ENCODE measurements at places on chromosomes 12 and 14. TPM values are rescaled to one million over a fixed set of nuclear protein-coding genes. Genes with fewer than 3 reads are reported as not detected.
A peak's percentile ranks its signal among the peaks of the same experiment; 100 is the strongest.

The RHNO1 gene
- total RNA-seq: 29.1 TPM

The ISM2 gene
- total RNA-seq: 8.1 TPM

The KRT74 gene
- not detected for total RNA-seq

- H3K27ac ChIP-seq: no peak overlapping the region
- no peaks in the 10 kb centered on the region for H3K36me3 ChIP-seq
- H3K4me1 ChIP-seq: peaks cover 4% of the 10 kb centered on the region
These were observed 112.1 kb downstream of the SLC35F4 start for GRCh38 chr14:57753821-57754220.

GRCh38 chr14:75748336-75748735 is 87.3 kb downstream of the TTLL5 start:
- H3K27me3 ChIP-seq: no peaks in the 10 kb centered on the region
- DNase-seq: no peak
- H3K36me3 ChIP-seq: no peaks in the 10 kb centered on the region
- H3K4me3 ChIP-seq: no peak overlapping the region

- H3K27me3 ChIP-seq: peaks cover 73% of the 10 kb centered on the region
- no peaks in the 10 kb centered on the region for H3K36me3 ChIP-seq
- no peak overlapping the region for H3K27ac ChIP-seq
- no peak for DNase-seq
- peak overlapping the region; percentile 59 for H3K4me3 ChIP-seq
These were observed 555 bp upstream of the RTN1 start for GRCh38 chr14:59871166-59871495.

GRCh38 chr12:93767524-93767863 is 90.3 kb downstream of the CRADD start:
- H3K4me1 ChIP-seq: no peaks in the 10 kb centered on the region
- H3K36me3 ChIP-seq: no peaks in the 10 kb centered on the region
- DNase-seq: no peak
- H3K27ac ChIP-seq: no peak overlapping the region
- no peaks in the 10 kb centered on the region for H3K27me3 ChIP-seq

DNA sequence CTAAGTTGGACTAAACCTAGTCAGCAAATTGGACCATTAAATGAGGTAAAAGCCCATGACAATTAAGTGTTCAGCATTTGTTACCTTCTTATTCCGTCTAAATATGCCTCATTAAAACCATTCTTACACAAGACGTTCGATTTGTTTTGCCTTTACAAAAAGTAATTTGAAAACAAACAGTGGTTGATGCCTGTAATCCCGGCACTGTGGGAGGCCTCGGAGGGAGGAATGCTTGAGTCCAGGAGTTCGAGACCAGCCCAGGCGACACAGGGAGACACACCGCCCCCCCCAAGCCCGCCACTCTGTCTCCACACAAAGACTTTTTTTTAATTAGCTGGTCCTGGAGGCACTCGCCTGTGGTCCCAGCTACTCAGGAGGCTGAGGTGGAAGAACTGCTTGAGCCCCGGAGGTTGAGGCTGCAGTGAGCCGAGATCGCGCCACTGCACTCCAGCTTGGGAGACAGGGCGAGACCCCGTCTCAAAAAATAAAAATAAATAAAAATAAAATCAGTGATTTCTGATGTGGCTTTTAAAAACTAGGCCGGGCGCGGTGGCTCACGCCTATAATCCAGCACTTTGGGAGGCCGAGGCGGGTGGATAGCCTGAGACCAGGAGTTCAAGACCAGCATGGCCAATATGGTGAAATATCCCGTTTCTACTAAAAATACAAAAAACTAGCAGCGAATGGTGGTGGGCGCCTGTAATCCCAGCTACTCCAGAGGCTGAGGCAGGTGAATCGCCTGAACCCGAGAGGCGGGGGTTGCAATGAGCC is 856 bp upstream of the EIF4B start:
- H3K27me3 ChIP-seq: no peaks in the 10 kb centered on the region
- peak overlapping the region; percentile 89 for H3K27ac ChIP-seq
- H3K4me1 ChIP-seq: peaks cover 34% of the 10 kb centered on the region
- peak overlapping the region; percentile 25 for H3K4me3 ChIP-seq
- peak; percentile 23 for DNase-seq

- peak overlapping the region; percentile 74 for H3K4me3 ChIP-seq
- H3K27me3 ChIP-seq: no peaks in the 10 kb centered on the region
- peak overlapping the region; percentile 97 for H3K27ac ChIP-seq
- no peaks in the 10 kb centered on the region for H3K36me3 ChIP-seq
These were observed 1.2 kb upstream of the AMIGO2 start for GRCh38 chr12:47080725-47081502.

DNA sequence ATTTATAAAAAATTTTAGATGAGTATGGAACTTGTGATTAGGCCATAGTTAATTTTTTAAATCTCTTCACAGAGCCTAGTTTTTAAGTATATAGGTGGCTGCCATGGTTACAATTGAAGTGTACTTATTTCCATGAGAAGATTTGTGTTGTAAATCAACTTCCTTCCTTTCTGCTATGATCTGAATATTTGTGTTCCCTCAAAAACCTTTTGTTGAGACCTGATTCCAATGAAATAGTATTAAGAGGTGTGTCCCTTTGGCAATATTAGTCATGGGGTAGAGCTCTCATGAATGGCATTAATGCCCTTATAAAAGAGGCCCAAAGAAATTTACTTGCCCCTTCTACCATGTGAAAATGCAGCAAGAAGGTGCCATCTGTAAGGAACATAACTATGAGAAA is 28.8 kb downstream of the ETNK1 start:
- no peaks in the 10 kb centered on the region for H3K4me1 ChIP-seq
- H3K27me3 ChIP-seq: no peaks in the 10 kb centered on the region
- no peak overlapping the region for H3K27ac ChIP-seq
- H3K36me3 ChIP-seq: no peaks in the 10 kb centered on the region
- no peak overlapping the region for H3K4me3 ChIP-seq
- DNase-seq: no peak

- peaks cover under 1% of the 10 kb centered on the region for H3K27me3 ChIP-seq
- H3K4me1 ChIP-seq: no peaks in the 10 kb centered on the region
- no peak for DNase-seq
- H3K4me3 ChIP-seq: no peak overlapping the region
- H3K27ac ChIP-seq: no peak overlapping the region
These were observed 140.9 kb downstream of the ESRRB start for GRCh38 chr14:76516884-76517283.

DNA sequence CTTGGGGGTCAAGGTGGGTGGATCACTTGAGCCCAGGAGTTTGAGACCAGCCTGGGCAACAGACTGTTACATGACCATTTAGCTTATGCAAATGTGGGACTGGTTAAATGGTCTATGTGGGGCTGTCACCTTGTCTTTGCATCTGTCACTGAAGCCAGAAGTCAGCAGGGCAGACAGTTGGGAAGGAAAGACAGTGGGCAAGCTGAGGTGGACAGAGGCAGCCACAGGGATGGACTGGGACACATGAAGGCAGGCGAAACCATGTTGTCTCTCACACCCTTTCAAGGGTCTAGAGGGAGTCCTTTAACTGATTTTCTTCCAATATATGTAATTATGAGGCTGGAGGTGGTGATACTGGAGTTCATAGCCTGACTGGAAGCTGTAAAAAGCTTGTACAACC is 426.4 kb downstream of the TMEM121 start:
- no peak for DNase-seq
- no peaks in the 10 kb centered on the region for H3K4me1 ChIP-seq
- no peak overlapping the region for H3K4me3 ChIP-seq
- H3K27me3 ChIP-seq: no peaks in the 10 kb centered on the region
- no peaks in the 10 kb centered on the region for H3K36me3 ChIP-seq

- no peaks in the 10 kb centered on the region for H3K27me3 ChIP-seq
- DNase-seq: no peak
- no peaks in the 10 kb centered on the region for H3K36me3 ChIP-seq
- no peak overlapping the region for H3K27ac ChIP-seq
- no peak overlapping the region for H3K4me3 ChIP-seq
- no peaks in the 10 kb centered on the region for H3K4me1 ChIP-seq
These were observed 4.0 kb upstream of the RNASE10 start for GRCh38 chr14:20501346-20501745.

GRCh38 chr12:18752947-18753346 is 15.0 kb downstream of the CAPZA3 start:
- no peak for DNase-seq
- H3K36me3 ChIP-seq: no peaks in the 10 kb centered on the region
- H3K4me3 ChIP-seq: no peak overlapping the region
- H3K27ac ChIP-seq: no peak overlapping the region
- no peaks in the 10 kb centered on the region for H3K27me3 ChIP-seq

- H3K27ac ChIP-seq: no peak overlapping the region
- no peak overlapping the region for H3K4me3 ChIP-seq
These were observed 9.8 kb downstream of the NRDE2 start for GRCh38 chr14:90321891-90322290.

- H3K27me3 ChIP-seq: no peaks in the 10 kb centered on the region
- H3K4me1 ChIP-seq: peaks cover 37% of the 10 kb centered on the region
- DNase-seq: no peak
- no peaks in the 10 kb centered on the region for H3K36me3 ChIP-seq
These were observed 24.2 kb downstream of the SH2B3 start for GRCh38 chr12:111429828-111430432.

GRCh38 chr12:94769776-94770759 is 119.7 kb upstream of the TMCC3 start:
- no peaks in the 10 kb centered on the region for H3K27me3 ChIP-seq
- H3K36me3 ChIP-seq: no peaks in the 10 kb centered on the region
- H3K4me1 ChIP-seq: peaks cover 13% of the 10 kb centered on the region
- DNase-seq: no peak
- peak overlapping the region; percentile 14 for H3K27ac ChIP-seq
- no peak overlapping the region for H3K4me3 ChIP-seq
